ENCODE measurements at places on chromosomes 1 and 21.

DNA sequence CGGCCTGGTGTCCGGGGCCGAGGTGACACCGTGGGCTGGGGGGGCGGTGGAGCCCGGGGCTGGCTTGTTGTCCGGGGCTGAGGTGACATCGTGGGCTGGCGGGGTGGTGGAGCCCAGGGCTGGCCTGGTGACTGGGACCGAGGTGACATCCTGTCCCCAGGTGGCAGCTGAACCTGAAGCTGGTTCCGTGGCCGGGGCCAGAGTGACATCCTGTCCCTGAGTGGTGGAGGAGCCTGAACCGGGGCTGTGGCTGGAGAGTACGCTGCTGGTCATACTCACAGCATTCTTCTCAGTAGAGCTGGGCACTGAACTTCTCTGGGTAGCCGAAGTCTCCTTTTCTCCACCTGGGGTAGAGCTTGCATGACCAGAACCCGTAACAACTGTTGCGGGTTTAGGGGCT, 15.8 kb downstream of the THBS3 start:
- DNase-seq = no peak

- DNase-seq = no peak
Measured at GRCh38 chr21:45367402-45368351, 37.3 kb upstream of the COL18A1 start.

DNA sequence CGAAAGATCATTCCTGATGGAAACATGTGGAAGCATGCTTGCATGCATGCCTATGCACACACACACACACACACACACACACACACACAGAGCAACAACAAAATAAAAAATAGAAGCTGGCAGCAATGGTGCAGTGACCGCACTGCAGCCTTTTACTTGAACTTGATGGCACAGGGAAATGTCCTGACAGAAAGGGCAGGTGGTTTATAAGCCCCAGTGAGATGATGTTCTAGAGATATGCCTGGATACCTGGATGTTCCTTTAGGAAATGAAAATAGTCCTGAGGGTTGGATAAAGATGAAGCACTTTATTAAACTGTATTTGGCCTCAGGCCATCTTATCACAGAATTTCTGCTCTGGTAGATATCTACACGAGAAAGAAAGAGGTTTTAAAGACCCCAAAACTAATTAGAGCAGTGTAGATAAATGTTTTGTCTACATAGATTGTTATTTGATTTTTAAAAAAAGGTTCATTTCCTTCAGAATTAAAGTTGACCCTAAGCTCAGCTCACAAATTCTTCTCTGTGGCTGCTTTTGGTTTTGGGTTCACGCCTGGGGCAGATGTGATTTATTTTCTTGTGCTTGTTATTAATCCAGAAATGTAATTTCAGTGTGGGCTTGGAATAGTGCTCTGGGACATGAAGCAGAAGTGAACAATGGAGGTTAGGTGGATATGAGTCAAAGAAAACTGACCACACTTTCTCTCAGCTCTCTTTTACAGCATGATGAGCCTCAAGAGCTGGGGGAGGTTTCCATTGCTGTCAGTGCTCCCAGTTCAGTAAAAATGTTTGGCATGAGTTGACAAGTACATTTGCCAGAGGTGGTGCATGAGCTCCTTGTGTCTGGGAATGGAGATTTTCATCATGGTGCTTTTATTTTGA, 22.9 kb downstream of the ADAM30 start:
- no peak for DNase-seq

GRCh38 chr21:27505516-27505915, 538.6 kb upstream of the ADAMTS5 start:
- no peak for DNase-seq

DNA sequence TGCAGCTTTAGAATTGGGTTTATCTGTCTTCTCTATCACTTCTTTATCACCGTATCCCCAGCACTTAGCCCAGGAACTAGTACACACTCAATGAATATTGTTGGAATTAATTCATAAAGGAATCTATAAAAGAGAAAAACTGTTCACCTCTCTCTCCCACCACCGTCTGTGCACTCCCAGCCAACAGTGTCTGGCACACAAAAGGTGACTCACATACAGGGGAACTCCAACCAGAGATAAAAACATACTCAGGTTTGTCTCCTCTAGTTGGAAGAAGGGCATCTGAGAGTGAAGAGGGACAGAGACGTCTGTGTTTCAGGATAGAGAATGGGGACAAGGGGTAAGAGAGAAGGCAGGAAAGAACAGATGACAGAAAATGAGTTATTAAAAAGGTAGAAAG, 10.0 kb downstream of the ITLN1 start:
- DNase-seq = no peak

DNA sequence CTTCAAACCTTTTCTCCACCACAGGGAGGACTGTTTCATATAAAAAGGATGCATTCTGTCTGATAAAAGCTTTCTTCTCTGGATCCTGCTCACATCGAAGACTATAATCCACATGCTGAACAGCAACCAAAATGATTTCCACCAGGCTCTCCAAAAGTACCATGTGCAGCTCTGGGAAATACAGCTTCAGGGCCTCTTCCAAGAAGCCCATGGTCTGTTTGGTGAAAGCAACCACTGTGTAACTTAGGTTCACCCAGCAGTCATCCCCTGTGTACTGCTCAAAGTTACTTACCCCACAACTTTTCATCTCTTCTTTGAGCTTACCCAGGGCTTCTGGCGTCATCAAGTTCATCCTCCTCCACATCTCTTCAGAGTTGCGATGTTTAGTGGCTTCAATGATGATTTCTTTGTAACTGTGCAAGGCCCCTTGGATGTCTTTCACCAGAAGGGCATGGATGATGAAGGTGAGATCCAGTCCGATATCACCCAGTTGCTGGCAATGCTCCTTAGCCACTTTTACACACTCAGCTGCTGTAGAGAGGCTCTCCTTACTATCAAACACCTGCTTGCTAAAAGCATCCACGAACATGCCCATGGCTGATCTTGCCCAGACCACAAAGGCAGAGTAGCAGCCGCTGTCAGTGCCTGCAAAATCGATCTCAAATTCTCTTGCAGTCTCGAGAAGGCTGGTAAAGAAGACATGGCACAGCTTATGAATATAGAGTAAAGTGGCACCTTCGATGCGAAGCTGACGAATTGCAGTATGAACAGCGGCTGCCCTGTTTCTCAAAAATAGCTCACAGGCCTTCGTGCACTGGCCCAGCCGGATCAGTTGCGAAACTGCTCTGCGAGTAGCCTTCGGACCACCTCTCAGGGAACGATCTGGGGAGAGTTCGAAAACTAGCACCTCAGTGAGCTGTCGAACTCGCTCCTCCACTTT, 1.7 kb downstream of the EXOC8 start:
- DNase-seq = peak; percentile 29

GRCh38 chr1:243348331-243348730, 92.5 kb downstream of the SDCCAG8 start:
- no peak for DNase-seq

DNA sequence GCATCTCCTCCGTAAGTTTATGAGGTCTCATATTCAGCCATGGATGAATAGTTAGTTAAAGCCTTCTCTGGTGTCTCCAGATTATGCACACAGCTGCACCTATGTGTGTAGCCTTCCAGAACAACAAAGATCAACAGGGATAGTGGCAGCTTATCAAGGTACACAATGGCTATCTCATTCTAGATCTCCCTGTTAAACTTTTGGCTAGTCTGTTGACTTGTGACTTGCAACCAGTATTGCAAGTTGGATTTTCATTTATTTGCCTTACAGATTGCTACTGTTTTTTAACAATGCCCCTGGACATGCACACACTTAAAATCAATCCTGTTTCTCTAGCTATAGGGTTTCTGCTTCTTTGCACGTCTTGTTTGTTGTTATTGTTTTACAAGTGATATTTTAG, 363.2 kb downstream of the OMA1 start:
- no peak for DNase-seq

GRCh38 chr21:36260030-36260787, 59.8 kb upstream of the MORC3 start:
- DNase-seq = peak; percentile 63
